ENCODE measurements at places on chromosomes 16 and 17.
A peak's percentile ranks its signal among the peaks of the same experiment; 100 is the strongest.

- DNase-seq, result peak; percentile 24
Measured at GRCh38 chr16:86307514-86307903, 202.8 kb upstream of the FOXF1 start.

DNA sequence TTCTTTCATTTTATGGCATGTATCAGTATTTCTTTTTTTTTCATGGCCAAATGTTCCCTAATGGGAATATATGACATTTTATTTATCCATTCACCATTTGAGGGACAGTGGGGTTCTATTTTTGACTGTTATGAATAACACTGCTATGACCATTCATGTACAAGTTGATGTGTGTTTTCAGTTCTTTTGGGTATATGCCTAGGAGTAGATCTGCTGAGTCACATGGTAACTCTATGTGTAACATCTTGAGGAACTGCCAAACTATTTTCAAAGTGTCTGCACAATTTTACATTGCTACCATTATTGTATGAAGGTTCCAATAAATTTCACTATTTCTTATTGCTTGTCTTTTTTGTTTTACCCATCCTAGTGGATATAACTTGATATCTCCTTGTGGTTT is 223.0 kb downstream of the TANC2 start:
- peak; percentile 68 for DNase-seq

DNA sequence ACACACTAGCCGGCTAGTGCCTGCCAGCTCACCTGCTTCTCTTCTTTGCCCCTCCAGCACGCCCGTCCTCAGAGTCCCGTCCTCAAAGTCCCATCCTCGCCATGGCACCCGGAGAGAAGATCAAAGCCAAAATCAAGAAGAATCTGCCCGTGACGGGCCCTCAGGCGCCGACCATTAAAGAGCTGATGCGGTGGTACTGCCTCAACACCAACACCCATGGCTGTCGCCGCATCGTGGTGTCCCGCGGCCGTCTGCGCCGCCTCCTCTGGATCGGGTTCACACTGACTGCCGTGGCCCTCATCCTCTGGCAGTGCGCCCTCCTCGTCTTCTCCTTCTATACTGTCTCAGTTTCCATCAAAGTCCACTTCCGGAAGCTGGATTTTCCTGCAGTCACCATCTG is 3.6 kb downstream of the SCNN1G start:
- no peak for DNase-seq

DNA sequence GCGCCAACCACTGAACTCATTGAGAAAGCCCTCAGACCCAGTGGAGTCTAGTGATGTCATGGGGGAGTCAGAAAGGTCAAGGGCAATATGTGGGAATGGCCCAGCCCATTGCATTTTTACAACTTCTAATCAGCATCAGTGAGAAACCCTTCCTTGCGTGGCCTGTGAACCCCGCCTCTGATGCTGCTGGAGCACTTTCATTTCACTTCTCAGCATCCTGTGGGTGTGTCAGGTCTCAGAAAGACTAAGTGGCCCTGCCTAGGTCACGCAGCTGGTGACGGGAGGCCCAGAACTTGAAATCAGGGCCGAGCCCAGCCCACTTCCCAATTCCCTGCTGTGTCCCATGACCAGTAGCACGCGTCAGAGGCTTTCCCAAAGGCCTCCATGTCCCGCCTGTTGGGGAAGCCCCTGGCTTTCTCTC is 6.1 kb downstream of the DNAI2 start:
- DNase-seq, result no peak

DNA sequence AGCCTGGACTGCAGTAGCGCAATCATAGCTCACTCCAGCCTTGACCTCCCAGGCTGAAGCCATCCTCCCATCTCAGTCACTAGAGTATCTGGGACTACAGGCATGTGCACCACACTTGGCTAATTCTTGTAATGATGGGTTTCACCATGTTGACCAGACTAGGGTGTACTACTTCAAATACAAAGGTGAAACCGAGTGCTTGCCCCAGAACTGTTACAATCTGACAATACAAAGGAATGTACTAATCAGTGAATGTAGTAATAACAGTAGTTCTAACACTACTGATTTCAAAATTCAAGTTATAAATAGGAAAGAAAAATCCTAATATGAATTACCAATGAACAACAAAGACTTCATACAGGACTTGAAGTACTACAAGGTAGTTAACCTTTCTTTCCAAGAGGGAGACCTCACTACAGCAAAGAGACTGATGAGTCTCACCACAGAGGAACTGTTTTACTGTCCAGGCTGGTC is 24.4 kb downstream of the CRK start:
- DNase-seq, result no peak

DNA sequence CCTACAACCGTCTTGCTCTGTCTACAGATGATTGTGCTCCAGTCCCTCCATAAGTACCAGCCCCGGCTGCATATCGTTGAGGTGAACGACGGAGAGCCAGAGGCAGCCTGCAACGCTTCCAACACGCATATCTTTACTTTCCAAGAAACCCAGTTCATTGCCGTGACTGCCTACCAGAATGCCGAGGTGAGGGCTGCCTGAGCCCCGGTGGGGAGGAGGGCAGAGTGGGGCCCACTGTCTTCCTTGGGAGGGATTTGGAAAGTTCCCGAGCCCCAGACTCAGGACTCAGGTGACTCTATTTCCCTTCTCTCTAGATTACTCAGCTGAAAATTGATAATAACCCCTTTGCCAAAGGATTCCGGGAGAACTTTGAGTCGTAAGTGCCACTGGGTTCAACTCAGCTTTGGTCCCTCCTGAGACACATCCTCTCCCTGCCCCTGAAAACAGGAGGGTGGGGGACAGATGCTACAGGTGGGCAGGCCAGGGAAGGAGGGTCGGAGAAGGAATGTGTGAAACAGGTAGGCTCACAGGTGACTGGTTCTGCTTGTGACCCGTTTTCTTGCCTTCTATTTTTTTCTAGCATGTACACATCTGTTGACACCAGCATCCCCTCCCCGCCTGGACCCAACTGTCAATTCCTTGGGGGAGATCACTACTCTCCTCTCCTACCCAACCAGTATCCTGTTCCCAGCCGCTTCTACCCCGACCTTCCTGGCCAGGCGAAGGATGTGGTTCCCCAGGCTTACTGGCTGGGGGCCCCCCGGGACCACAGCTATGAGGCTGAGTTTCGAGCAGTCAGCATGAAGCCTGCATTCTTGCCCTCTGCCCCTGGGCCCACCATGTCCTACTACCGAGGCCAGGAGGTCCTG is 11.4 kb downstream of the TBX21 start:
- DNase-seq, result no peak

- DNase-seq, result no peak
Measured at GRCh38 chr17:34909040-34909439, 52.2 kb downstream of the CCT6B start.

- DNase-seq, result no peak
Measured at GRCh38 chr17:8375738-8376259, 705 bp downstream of the KRABD2 start.

GRCh38 chr17:19558946-19559345 is 25.3 kb downstream of the SLC47A1 start:
- DNase-seq, result no peak

DNA sequence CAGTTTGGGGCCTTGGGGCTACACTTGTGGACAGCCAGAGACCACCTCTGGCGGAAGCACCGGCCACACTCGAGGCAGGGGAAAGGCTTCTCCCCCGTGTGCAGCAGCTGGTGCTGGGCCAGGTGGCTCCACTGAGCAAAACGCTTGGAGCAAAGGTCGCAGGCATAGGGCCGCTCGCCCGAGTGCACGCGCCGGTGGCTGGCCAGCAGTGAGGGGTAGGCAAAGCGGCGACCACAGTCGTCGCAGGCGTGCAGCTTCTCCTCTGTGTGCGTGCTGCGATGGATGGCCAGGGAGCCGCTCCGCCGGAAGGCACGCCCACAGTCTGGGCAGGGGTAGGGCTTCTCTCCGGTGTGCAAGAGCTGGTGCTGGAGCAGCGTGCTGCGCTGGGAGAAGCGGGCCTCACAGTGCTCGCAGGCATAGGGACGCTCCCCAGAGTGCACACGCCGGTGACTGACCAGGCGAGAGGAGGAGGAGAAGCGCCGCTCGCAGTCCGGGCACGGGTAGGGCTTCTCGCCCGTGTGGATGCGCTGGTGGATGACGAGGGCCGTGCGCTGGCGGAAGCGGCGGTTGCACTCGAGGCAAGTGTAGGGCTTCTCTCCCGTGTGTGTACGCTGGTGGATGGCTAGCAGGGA is 5.8 kb downstream of the ZNF689 start:
- no peak for DNase-seq

DNA sequence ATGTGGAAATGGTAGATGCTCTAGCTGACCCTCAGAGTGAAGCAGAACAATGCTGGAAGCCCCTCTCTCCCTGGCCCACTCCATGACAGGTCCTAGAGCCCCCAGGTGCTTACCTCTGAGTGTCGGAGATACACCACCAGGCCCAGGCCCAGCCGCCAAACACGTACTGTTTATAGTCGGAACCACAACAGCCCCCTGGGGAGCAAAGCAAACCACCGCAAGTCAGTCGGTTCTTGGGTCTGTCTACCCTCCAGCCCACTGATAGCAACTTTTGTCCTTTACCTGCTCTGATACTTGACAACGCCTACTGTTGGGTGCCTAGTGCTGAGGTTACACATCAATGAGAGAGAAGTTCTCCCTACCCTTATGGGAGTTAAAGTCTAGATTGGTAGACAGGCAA is 8.7 kb downstream of the FLOT2 start:
- no peak for DNase-seq

- no peak for DNase-seq
Measured at GRCh38 chr17:50046179-50046578, 9.7 kb upstream of the ITGA3 start.

GRCh38 chr16:85079785-85080570 is 32.3 kb downstream of the CIBAR2 start:
- DNase-seq, result no peak

DNA sequence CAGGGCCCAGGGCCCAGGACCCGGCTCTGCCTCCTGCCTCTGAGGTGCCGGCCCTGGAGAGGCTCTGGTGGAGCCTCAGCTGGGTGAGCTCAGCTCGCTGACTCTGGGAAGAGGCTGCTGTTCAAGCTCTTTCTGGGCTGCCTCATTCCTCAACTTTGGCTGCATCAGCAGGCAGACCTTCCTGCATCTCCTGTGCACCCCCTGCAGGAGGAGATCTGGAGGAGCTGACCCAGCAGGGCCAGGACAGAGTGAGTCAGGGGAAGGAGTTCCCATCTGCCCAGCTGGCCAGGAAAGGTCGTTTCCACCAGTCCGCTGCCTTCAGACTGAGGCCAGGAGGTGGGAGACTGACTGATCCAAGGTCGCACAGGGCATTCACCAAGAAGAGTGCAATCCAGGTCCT is 10.7 kb downstream of the CRHR1 start:
- DNase-seq, result no peak

GRCh38 chr16:49663081-49664065 is 192.5 kb downstream of the ZNF423 start:
- DNase-seq, result peak; percentile 32

- no peak for DNase-seq
Measured at GRCh38 chr17:55495239-55495638, 16.0 kb downstream of the SMIM36 start.
